ENCODE measurements at places on chromosomes 13 and 19.

- DNase-seq = no peak
Observed at GRCh38 chr13:70090036-70090723, 17.4 kb upstream of the ATXN8OS start.

DNA sequence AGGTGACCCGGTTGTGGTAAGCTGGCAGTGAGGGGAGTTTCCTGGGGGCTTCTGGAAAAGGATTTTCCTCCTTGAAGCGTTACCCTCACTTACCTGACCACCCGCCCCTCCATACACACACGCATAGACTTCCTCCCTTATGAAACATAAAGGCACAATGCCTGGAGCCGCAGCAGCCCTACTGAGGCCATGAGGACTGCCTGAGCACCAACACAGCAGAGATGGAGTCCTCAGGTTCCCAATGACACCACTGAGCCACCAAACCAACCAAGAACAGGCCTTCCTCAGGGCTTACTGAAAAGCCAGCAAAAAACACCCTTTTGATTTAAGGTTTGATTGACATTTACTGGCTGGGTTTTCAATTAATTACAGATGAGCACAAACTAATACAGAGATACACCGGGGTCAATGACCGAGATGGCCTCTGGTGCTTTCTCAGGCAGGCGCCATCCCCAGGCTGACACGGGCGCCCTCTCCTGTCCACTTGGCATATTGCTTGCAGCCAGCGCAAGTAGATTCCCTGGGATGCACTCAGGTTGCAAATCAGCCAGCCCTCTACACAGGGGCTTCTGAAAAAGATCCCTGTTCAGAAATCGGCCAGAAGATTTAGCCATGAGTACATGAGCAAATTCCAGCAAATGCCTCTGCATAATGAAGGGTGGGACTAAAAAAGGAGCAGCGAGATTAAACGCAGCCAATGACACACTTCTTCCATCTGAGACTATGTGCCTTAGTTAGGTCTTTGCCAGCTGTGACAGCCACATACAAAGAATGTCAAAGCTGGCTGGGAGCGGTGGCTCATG is 14.8 kb downstream of the OPA3 start:
- no peak for DNase-seq

- DNase-seq = no peak
Observed at GRCh38 chr19:46472592-46472991, 1.2 kb upstream of the PNMA8A start.

DNA sequence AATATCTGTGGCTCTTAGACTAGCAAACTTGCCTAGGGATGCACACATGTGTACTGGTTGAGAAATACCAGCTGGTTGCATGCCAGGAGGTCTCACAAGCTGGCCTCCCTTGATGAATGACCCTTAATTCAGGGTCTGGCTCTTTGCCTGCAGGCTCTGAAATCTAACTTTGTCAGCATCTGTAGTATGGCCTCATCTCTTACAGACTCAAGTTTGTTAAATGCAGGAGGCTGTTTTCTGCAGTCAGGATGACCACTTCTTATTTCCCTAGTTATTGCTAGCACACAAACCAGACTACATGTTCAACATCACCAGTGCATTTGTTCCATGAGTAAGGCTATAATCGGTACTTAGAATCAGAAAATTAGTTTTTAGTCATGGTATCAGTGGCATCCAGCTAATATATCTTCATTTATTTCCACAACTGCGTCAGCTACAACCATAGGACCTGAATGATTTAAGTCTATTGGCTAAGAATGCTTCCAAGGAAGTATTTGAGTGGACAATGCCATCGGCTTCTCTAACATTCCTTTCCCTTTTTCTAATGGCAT is 23.3 kb upstream of the POSTN start:
- no peak for DNase-seq

- no peak for DNase-seq
Observed at GRCh38 chr13:24006520-24007248, 109.4 kb upstream of the C1QTNF9B start.

Measured in foreskin keratinocyte (primary cell).